ENCODE measurements at places on chromosomes 6 and 20. TPM values are rescaled to one million over a fixed set of nuclear protein-coding genes. Genes with fewer than 3 reads are reported as not detected.

MUC22 gene
- total RNA-seq: not detected

DNA sequence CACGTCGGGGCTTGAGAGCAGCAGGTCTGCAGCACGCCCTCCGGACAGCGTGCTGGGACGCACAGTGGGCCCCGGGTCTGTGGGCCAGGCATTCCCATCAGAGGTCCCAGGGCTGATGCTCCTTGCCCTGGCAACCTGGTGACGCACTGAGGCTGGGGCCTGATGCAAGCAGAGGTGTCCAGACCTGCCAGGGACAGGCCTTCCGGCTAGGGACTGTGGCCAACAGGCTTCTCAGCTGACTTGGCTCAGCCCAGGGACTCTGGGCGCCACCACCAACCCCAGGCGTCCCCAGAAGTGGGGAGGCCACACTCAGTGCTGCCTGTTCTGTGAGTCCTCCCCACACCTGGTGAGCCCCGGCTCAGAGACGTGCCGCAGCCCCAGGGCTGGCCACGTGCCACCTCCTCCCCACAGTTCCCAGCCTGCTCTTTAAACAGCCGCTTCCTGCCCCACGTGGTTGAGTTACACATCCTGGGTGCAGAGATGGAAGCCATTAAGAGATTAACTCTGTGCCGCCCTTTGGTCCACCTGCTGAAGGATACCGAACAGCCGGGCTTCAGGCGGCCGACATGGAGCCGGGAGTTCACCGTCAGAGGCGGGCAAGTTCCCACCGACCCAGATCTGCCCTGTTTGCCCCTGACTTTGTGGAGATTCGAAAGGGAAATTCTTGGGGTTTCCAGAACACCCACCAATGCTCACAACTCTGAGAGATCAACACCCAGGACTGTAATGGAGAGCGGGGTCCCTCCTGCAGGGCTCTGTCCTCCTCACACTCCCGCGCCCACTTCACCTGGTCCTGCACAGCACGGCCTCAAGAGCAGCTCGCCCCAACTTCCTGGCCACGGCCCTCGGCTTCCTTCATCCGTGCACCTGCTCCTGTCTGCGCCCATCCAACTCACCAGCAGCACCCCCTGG is 37.6 kb upstream of the ZBP1 start:
- H3K27me3 ChIP-seq: no peaks in the 10 kb centered on the region
- peak; percentile 28 for DNase-seq
- H3K4me1 ChIP-seq: peaks cover 26% of the 10 kb centered on the region
- no peaks in the 10 kb centered on the region for H3K36me3 ChIP-seq
- H3K4me3 ChIP-seq: no peak overlapping the region

GGTLC1 gene
- total RNA-seq: not detected

GRCh38 chr6:138695193-138695592 is 78.4 kb upstream of the CCDC28A start:
- H3K27ac ChIP-seq: no peak overlapping the region
- H3K27me3 ChIP-seq: peaks cover 13% of the 10 kb centered on the region
- H3K4me3 ChIP-seq: no peak overlapping the region

DNA sequence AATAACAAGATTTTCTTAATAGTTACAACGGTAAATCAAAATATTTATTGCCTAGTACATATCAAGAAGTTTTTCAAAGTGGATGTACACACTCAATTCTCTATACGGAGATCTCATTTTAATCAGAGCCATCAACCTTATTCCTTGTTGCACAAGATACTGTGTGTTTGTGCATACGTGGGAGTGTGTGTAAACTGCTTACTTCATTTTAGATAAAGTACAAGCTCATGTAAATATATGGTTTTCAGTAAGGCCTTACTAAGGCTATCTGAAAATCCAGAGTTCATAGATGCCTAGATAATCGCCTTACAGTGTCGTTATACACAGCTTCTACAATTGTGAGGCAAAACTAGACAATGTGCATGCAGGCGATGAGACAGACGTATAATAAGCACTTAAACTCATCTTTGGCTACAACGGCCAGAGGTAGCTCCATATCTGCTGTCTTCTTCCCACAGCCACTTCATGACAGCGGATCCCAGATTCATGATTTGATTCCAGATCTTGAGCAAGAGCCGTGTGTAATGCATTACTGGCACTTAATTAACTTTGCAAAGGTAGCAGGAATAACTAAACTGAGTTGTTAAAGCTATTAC is 2.5 kb downstream of the PERP start:
- peaks cover 26% of the 10 kb centered on the region for H3K27me3 ChIP-seq
- DNase-seq: no peak
- no peak overlapping the region for H3K4me3 ChIP-seq
- H3K4me1 ChIP-seq: peaks cover 20% of the 10 kb centered on the region
- H3K36me3 ChIP-seq: no peaks in the 10 kb centered on the region

DNA sequence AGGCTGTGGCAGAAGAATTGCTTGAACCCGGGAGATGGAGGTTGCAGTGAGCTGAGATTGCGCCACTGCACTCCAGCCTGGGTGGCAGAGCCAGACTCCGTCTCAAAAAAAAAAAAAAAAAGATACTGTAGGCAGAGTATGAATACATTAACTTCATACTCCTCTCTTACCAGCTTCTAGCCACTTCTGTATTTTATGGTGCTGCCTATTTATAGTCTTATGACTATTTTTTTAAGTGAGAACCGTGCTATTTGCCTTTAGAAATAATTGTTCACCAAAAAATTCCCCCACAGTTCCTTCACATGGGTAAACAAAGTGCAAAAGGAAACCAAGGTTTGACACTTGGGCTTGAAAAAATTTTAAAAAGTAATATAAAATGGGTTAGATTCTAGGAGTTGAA is 1.5 kb upstream of the SNRNP48 start:
- no peak for DNase-seq
- no peaks in the 10 kb centered on the region for H3K27me3 ChIP-seq
- H3K36me3 ChIP-seq: peaks cover 2% of the 10 kb centered on the region
- no peak overlapping the region for H3K4me3 ChIP-seq

- no peak for DNase-seq
- H3K27ac ChIP-seq: no peak overlapping the region
- peaks cover 14% of the 10 kb centered on the region for H3K4me1 ChIP-seq
- H3K4me3 ChIP-seq: peak overlapping the region; percentile 29
- no peaks in the 10 kb centered on the region for H3K36me3 ChIP-seq
Observed at GRCh38 chr6:10425975-10426780, 11.3 kb upstream of the TFAP2A start.

GRCh38 chr20:55934146-55934545 is 71.2 kb downstream of the CBLN4 start:
- H3K4me1 ChIP-seq: no peaks in the 10 kb centered on the region
- H3K4me3 ChIP-seq: no peak overlapping the region
- H3K36me3 ChIP-seq: no peaks in the 10 kb centered on the region
- DNase-seq: no peak

GRCh38 chr6:45900808-45901752 is 114.6 kb downstream of the CLIC5 start:
- H3K27ac ChIP-seq: no peak overlapping the region
- H3K4me3 ChIP-seq: no peak overlapping the region
- H3K4me1 ChIP-seq: no peaks in the 10 kb centered on the region
- H3K36me3 ChIP-seq: no peaks in the 10 kb centered on the region
- DNase-seq: no peak
- H3K27me3 ChIP-seq: no peaks in the 10 kb centered on the region

GTF3C6 gene
- 17.9 TPM for total RNA-seq

GRCh38 chr6:126075335-126076071 is 89.2 kb downstream of the TRMT11 start:
- H3K27me3 ChIP-seq: no peaks in the 10 kb centered on the region
- no peak overlapping the region for H3K27ac ChIP-seq
- no peaks in the 10 kb centered on the region for H3K36me3 ChIP-seq
- DNase-seq: no peak

All from CD4-positive, alpha-beta T cell (primary cell).